ENCODE measurements at places on chromosomes 11 and 22. TPM values are rescaled to one million over a fixed set of nuclear protein-coding genes. Genes with fewer than 3 reads are reported as not detected.
A peak's percentile ranks its signal among the peaks of the same experiment; 100 is the strongest.

GRCh38 chr22:27494785-27495184 lies 306.8 kb downstream of the MN1 start:
- no peak for DNase-seq

The TRPC6 gene
- total RNA-seq, result not detected

The FOLR1 gene
- 0.50 TPM for total RNA-seq

GRCh38 chr11:123291201-123291869 lies 96.3 kb upstream of the CLMP start:
- DNase-seq, result no peak

DNA sequence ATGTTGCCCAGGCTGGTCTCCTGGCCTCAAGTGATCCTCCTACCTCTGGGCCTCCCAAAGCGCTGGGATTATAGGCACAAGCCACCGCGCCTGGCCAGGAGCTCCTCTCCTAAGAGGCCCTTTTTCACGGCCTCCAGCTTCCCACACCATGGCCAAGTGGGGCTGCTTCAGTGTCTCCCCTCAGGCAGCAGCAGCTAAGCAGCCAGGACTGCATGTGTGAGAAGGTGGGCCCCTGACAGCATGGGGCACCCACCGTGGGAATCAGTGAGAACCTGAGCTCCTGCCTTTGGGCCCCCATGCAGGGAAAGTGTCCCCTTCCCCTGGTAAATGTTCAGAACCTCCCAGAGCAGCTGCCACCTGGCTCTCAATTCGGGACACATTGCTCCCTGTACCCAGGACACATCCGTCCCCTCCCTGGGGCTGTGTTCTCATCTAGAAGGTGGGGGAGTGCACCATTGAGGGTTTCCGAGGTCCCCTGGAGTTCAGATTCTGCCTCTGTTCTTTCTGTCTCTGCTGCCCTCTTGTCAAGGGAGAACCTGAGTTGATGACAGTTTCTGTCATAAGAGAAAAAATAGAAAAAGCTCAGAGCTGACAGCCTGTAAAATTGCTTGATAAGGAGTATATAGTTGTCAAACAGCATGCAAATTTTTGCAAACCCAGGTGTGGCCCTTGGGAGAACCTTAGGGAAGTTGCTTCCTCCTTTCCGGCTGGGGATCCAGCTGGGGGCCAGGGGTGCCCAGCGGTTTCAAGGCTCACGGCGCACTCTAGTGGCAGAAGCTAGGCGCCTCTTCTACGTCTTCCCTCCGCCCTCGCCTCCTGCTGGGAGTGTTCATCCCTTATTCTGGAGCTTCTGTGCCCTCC lies 29.7 kb downstream of the FAM83F start:
- peak; percentile 56 for DNase-seq

The SLC29A2 gene
- total RNA-seq, result not detected

DNA sequence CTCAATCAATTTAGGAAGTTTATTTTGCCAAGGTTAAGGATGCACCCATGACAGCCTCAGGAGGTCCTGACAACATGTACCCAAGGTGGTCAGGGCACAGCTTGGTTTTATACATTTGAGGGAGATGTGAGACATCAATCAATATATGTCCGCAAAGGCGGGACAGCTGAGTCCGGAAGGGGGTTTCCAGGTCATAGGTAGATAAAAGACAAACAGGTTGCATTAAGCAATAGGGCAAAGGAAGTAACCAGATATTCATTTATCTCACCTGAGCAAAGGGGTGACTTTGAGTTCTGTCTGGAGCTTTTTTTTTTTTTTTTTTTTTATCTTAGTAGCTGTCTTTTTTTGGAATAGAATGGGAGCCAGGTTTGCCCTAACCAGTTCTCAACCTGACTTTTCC lies 2.0 kb upstream of the TRIM34 start:
- no peak for DNase-seq

DNA sequence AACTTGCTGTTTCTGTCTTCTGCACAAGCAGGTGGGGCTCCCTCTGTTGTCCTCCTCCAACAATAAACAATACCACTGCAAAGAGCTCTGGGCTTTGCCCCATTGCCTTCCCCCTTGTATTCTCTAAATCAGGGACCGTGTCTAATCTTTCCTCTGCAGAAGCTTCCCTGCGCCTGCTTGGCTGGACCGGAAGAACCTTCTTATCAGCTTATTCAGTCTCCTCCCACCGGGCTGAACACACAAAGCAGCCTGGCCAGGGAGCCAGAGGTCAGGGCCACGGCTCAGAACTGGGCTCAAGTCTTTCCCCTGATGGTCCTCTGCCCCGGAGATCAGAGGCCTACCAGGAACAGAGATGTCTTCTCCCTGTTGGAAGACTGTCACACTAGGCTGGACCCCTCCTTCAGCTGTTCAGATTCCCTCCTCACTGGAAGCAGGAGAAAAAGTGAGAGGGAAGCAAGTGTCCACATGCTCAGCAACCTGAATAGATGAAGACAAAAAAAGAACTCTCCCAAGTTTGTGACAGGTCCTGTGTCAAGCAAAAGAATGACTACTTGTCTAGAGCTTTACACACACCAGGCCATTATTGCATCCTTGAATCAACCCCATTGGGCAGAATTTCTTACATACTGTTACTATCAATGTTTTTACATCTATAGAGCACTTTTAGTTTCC lies 63.7 kb downstream of the RAB30 start:
- DNase-seq, result no peak

DNA sequence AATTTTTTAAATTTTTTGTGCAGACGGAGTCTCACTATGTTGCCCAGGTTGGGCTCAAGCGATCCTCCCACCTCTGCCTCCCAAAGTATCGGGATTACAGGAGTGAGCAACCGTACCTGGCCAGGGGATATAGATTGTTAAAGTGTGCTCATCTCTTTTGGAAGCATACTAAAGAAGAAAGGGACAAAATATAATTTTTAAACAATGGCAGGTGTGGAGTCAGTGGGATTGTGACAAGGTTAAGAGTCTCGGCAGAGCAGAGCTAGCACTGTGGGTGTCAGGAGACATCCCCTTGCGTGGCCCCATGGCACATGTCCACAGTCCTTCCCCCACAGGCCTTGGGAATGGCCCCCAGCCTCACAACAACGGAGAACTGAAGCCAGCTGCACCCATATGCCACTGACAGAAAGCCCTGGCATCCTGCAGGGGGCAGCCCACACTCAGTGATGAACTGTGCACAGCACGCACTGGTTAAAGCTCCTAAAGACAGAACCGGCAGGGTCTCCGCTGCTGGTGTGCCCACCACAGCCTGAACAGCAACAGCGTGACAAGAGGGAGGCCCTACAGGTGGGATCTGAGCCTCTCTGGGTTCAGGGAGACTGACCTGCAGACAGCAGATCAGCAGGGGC lies 29.9 kb downstream of the SERPIND1 start:
- DNase-seq, result no peak

The PRDM11 gene
- total RNA-seq, result 10.1 TPM

DNA sequence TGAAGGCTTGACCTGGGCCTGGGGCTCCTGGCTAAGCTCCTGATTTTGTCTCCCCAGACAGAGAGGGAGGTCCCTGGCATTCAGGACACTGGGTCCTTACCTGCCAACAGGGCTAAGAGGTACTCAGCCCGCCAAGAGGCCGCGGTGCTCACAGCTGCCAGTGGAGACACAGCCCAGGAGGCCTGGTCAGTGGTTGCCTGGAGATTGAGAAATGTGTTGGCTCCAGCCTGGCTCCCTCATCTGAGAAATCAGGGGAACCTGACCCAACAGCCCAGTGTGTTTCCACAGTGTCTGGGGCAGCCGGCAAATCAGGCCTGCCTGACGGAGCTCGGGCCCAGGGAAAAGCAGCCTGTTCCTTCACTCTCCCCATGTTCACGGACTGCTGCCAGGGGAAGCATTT lies 79.4 kb upstream of the NAV2 start:
- DNase-seq, result no peak

GRCh38 chr11:26859416-26859815 lies 134.5 kb upstream of the FIBIN start:
- no peak for DNase-seq

DNA sequence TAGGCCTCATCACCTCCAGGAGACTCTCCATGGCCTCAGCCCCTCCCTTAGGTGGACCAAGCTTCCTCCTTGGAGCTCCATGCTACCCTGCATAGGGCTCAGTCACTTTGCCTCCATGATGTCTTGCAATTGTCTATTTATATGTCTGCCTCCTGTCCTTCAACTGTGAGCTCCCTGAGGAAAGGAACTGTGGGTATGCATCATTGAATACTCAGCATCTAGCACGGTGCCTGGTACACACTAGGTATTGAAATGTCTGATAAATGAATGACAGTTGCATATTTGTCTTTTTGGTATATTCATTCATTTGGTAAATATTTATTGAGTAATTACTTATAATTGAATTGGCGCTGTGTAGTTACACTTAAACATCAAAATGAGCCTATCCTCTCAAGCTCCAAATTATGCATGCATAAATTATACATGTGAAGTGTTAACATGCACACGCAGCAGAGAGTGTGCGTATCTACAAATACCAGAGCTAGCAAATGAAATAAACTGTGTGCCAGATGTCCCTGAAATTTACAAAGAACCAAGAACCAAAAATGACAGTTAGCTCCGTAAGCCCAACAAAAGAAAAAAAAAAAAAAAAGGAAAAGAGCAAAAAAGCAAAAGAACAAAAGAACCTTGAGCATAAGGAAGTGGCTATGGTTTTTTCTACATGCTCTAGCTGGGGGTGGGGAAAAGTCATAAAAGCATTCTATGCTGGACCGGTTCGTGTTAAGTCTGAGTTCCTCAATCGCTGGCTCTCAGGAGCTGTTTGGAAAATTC lies 25.2 kb downstream of the GRAP2 start:
- DNase-seq, result no peak

The GAS2L1 gene
- total RNA-seq, result 32.1 TPM

The SMIM35 gene
- total RNA-seq, result not detected

The AP2A2 gene
- total RNA-seq, result 27.8 TPM

The COX8A gene
- total RNA-seq, result 536 TPM

The TMEM121B gene
- 0.24 TPM for total RNA-seq

DNA sequence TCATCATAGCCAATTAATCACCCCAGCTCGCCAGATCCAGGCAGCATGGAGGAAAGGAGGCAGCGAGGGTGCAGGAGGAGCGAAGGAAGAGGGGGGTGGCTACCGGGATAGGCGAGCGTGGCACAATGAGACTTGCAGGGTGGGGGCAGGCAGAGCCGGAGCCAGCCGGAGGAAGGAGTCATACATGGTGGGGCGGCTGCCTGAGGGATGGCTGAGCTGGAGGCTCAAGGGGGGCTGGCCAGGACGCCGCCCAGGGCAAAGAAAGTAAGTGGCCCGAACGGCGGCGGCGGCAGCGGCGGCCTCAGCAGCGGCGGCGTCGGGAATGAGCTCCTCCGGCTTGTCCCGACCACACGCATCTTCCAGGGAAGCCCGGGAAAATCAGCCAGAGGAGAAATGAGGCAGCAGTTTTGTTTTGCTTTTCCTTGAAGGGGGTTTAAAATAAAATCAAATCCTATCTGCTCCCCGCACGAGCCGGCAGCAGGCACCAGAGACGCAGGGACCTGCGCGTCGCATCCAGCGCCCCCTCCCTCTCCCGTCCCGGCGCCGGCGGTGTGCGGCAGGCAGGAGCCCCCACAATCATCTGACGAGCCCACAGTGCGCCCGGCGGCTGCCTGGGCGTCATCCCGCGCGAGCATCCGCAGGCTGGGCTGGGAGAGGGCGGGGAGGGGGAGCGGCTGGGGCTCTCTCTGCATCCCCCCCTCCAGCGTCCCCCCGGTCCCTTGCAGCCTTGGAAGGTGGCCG lies 263.6 kb downstream of the CTTN start:
- peak; percentile 63 for DNase-seq

The PRG3 gene
- total RNA-seq, result not detected

DNA sequence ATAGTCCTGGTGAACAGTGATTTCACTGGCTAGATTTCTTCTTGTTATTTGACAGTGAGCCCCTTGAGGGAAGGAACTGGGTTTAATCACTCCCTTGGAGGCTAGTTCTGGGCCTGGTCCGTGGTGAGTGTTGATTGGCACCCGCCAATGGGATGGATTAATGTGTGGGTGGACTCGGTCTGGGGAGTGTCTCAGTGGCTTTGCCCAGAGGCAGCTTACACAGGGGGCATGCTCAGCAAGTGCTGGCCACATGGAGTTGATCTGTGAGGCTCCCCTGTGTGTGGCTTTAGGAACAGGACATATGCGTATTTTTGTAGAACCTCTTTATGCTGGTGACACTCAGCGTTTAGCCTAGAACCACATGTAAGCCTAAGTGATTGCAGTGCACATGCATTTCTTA lies 106.9 kb downstream of the TBC1D22A start:
- no peak for DNase-seq

GRCh38 chr11:13189561-13190426 lies 87.8 kb upstream of the BMAL1 start:
- DNase-seq, result no peak

DNA sequence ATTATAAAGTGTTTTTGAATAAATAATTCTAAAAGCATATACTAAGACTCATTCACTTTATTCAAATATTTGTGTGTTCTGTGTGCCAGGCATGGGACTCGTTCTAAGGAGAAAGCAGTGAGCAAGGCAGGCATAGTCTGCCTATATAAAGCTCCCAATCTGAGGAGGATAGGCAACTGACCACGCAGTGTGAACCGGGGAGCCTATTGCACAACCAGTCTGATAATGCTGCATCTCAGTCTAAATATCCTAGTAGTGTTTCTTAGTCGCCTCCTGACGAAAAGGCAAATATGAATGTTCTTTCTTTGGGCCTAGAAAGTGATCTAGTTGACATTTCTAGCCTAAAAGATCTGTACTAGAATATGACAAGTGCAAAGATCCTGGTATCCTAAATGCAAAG lies 98.3 kb downstream of the C11orf65 start:
- no peak for DNase-seq

The LRRC51 gene
- total RNA-seq, result 10.9 TPM

- DNase-seq, result no peak
Observed at GRCh38 chr11:133745791-133746190, 99.5 kb downstream of the SPATA19 start.

GRCh38 chr11:35997902-35998520 lies 54.1 kb downstream of the LDLRAD3 start:
- no peak for DNase-seq

The COA4 gene
- 133 TPM for total RNA-seq

- peak; percentile 47 for DNase-seq
Observed at GRCh38 chr11:20158597-20159257, 1.5 kb downstream of the DBX1 start.

DNA sequence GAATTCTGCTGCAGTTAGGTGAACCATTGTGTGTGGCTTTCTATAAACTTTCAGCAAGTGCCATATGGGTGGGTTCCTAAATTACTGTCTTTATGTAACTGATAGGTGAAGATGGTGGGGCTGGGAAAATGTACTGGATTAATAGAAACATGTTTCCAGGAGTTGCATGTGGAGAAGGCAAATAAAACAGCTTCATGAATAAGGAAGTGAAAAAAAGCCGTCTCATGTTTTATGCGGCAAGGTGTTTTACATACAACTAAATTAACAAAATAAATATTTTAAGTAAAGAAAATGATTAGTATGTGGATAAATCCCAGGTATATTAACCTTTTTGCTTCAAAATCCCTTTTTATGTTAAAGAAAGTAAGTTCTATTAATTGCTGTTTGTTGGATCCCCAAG lies 67.2 kb downstream of the EXT2 start:
- DNase-seq, result no peak

DNA sequence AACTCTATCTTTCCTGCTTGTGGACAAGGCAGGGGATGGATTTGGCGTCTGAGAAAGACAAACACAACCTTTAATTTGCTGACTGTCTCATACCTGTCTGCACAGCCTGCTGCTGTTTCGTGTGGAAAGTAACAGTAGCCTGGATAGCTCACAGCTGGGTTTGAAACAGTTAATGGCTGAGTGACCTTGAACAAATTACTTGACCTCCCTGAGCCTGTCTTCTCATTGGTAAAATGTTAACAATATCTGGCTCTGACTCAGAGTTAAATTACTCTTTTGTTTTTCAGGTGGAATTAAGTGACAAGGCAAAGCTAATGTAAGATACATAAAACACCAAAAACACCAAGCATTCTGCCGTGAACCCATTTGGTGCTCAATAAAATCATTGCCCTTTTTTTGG lies 41.1 kb upstream of the ADA2 start:
- no peak for DNase-seq

Data from A172 (cell line).